ENCODE measurements at places on chromosomes 1 and 21.
A peak's percentile ranks its signal among the peaks of the same experiment; 100 is the strongest.

DNA sequence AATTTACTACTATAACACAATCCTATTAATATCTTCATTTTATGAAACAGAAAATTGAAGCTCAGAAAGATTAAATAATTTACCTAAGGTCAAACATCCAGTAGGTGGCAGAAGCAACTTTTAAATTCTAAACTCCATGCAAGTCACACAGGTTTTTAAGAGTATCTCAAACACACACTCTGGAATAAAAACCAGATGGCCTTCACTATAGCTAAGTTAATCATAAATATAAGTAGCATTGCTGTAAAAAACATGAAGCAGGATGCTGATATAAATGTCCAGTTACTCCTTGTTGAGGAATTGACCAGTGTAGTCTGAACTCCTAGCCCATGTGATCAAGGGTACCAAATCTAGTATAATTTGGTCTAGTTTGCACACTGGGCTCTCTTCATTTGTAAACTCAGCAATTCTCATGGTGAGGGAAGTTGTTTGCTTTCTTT is 9.4 kb upstream of the FMO3 start:
- DNase-seq, result no peak

GRCh38 chr1:15526021-15526489 is 593 bp upstream of the DNAJC16 start:
- peak; percentile 63 for DNase-seq

DNA sequence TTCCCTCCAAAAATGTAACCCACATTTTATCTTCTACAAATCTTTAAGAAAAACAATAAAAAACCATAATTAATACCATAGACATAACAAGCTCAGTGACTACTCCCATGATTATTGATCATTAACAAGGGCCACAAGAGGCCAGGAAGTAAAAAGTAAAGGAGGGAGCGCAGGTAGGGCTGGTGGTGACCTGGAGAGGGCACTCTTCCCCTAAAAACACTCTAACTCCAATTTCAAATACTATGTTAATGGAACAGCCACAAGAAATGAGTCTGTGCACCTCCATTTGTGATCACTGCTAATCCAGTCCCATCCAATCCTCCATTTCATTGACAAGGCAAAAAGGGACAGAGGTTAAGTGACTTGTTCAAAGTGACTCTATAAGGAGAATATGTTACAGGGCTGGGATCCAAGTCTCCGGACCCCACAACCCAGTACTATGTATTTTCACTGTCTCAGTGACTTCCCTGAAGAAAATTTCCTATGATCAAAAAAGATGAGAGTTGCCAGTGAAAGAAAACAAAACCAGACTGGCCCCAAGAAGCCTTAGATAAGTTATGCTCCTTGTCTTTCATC is 41.2 kb upstream of the CFAP298 start:
- DNase-seq, result peak; percentile 24

GRCh38 chr1:41268154-41268770 is 26.2 kb upstream of the SCMH1 start:
- peak; percentile 52 for DNase-seq

- DNase-seq, result no peak
Measured at GRCh38 chr1:244854166-244854565, 10.2 kb downstream of the HNRNPU start.

DNA sequence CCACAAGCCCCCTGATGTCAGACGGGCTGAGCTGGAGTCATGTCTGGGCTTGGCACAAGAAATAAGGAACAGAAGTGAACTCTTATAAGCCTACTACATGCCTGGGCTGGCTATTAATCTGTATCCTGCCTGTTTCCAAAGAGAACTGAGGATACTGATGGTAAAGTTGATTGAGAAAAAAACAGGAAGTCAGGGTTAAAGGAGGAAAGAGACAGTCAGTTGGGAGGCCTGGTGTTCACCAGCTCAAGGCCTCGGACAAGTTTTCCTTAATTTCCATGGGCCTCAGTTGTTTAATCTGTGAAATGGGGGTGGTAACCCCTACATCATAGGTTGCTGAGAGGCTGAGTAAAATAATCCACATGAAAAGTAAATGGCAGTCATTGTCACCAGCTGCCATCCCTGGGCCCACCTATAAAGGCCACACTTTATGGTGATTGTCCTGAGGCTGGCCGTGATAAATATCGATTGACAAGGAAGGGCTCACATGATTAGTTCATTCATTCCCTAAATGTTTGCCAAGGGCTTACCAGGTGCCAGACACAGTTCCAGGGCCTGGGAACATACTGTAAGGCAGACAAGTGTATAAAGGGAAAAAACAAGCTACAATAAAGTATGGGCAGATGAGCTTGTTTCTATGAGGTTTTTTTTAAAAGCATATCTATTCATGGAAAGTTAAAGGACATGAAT is 2.8 kb downstream of the ALDH4A1 start:
- no peak for DNase-seq

DNA sequence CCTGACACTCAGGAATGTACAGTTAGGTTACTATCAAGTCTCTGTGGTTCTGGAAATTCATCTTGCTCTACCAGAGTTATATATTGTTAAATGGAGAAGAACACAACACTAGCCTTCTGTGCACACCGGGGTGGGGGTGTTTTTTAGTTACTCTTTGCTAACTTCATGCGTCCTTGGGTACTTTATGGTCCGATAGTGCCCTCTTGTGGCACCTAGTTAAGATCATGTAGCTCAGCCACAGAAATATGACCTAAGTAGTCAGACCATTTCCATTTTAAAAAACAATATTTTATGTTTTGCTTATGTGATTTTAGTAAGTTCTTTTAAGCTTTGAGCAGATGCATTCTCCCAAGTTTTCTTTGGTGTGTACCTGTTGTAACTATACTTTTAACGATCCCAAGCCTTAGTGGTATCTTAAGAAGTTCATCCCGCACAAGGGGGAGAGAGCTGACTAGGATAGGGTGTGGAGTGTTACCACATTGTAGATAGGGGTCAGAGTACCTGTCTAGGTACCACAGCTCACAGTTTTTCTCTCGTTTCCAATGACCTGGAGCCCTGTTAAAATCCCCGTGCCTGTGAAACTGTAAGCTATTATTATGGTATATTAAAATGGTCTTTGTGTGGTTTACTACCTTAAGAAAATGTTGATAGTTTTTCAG is 20.6 kb upstream of the SH3D21 start:
- peak; percentile 73 for DNase-seq

DNA sequence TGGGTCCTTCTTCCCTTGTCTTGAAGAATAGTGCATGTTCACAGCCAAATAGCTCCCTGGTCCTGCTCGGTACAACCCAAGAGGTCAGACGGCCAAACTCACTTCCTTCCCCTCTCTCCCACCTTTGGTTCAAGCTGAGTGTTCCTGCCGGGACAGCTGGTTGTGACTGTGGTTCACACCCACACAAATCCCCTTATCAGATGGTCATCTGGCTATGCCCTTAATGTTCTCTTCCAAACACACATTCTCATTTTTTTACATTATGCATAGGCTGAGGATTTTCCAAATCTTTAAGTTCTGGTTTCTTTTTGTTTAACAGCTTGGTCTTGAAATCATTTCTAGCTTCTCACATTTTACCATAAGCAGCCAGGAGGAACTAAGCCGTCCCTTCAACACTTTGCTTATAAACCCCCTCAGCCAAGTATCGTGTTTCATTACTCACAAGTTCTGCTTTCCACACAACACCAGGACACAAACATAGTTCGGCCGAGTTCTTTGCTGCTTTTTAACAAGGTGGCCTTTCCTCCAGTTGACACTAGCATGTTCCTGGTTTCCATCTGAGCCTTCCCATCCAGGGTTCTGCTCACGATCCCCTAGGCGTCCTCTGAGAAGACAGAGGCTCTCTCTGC is 19.7 kb upstream of the TSPEAR start:
- DNase-seq, result no peak

DNA sequence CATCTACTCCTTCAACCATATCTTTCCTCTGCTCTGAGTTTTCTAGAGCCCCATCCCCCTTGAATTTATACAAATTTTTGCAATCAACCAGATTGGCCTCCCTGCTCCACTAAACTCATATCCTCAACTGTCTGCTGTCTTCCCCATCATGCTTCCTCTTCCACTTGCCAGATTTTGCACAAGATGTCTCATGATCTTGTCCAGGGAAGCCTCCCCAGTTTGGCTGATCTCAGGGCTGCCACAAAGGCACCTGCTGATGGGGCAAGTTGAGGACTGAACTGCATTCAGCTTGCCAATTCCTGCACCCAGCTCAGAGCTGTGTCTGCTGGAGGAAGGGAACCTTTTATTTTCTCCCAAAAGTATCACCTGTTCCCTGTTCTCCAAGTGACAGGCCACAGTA is 3.9 kb upstream of the KCNJ9 start:
- no peak for DNase-seq

DNA sequence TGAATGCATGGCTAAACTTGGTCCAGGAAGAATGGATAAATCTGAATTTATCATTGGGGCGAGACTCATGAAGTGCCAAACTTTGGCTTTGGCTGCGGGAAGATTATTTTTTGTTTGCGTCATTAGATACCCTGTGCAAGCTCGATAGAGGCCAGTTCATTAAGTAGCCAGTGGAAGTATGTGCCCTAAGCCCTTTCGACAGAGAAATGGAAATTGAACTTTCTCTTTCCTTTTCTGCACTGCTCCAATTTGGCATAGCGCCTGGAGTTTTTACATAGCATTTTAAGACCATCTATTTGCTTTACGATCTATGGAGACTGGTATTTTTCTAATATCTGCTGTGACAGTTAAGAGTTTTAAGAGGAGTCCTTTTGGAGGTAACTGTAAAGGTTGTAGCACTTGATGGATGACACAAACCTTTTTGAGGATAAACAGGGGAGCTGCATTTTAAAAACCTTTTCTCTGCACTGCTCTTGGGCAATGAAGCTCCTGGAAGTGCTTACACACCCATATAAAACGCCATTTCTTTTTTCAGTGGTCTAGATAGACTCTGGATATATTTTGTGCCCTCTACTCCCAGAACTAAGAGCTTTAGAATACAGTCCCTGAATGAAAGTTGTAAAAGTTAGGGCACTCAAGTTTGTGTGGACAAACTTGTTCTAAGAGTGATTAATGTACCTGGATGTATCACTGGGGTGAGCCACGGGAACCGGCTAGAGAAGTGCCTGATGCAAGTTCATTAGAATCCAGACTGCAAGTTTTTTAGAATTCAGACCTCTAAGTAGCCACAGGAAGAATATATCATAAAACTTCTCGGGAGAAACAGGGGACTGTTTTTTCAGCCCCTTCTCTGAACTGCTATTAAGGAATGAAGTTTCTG is 41.3 kb upstream of the CFHR3 start:
- DNase-seq, result no peak

- no peak for DNase-seq
Measured at GRCh38 chr1:209587789-209588188, 4.3 kb downstream of the CAMK1G start.

- DNase-seq, result no peak
Measured at GRCh38 chr21:22743085-22743484, 1744.9 kb downstream of the NCAM2 start.

DNA sequence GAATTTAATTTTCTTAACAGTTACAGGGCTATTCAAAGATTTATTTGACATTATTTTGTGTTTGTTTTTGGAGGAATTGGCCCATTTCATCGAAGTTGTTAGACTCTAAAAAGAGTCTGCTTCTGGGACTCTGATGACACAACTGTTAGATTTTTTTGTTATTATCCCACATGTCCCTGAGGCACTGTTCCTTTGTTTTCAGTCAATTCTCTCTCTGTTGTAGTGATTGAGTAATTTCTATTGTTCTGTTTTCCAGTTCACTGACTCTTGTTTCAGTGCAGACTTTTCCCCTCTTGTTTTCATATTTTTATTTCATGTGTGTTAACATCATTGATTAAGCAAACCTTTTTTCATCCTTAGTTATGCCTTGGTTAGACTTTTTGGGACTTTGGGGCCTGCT is 325.0 kb downstream of the ZNF326 start:
- DNase-seq, result no peak

- DNase-seq, result peak; percentile 4
Measured at GRCh38 chr1:42933610-42934491, 24.8 kb downstream of the SLC2A1 start.

- DNase-seq, result no peak
Measured at GRCh38 chr1:149906570-149907075, 7.3 kb downstream of the BOLA1 start.

GRCh38 chr1:55288245-55288644 is 73.1 kb upstream of the USP24 start:
- no peak for DNase-seq

GRCh38 chr1:10646347-10646861 is 150.0 kb downstream of the CASZ1 start:
- DNase-seq, result no peak

DNA sequence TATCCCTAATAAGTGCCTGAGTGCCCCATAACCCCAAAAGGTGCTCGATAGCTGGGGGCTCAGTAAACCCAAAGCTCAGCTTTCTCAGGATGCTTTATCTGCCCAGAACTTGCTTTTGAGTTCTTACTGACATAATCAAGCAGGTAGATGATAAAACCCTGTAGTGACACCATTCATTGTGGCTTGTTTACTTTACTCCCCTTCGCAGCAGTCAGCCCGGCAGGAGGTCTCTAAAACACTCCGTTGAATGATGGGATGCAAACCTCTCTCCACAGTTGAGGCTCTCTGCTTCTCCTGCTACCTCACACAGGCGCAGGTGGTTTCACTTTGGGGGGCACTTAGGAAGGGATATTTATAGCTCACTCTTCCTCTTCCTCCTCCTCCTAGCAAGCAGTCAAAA is 349.4 kb downstream of the HLX start:
- no peak for DNase-seq

GRCh38 chr1:67963263-67963662 is 87.2 kb downstream of the DIRAS3 start:
- DNase-seq, result no peak

- DNase-seq, result no peak
Measured at GRCh38 chr1:172239901-172240300, 180.6 kb upstream of the C1orf105 start.

DNA sequence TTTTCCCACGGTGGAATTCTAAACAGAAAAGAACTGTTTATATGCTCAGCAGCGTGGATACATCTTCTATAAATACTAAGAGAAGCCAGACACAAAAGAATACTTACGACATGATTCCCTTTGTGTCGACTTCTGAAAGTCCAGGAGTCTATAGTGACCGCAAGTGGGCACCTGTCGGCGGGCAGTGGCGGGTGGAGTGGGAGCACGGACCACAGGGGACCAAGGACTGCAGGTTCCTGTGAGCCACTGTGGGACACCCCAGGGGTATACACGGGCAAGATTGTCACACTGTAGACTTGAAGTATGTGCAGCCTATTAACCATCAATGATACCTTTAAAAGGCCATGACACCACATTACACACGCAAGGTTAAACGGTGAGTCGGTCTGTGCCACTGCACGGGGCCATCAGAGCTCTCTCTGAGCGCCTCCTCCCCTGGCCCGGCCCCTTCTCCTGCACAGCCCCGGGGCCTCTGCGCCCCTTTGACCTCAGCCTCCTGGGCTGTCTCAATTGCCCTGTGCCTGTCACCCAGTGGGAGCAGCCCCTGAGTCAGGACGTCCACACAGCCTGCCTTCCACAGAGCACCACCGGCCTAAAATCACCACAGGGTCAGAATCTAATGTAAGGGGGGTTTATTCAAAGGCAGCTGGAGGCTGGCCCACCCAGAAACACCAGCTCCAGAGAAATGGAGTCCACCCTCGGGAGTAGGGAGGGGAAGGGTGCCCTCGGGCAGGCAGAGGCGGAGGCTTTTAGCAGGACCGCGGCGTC is 90.0 kb upstream of the COL6A1 start:
- DNase-seq, result no peak

- peak; percentile 28 for DNase-seq
Measured at GRCh38 chr1:169483500-169483966, 2.2 kb downstream of the SLC19A2 start.

Measured in left colon (tissue), 2 donors.